ENCODE measurements at places on chromosomes 7 and 10.

DNA sequence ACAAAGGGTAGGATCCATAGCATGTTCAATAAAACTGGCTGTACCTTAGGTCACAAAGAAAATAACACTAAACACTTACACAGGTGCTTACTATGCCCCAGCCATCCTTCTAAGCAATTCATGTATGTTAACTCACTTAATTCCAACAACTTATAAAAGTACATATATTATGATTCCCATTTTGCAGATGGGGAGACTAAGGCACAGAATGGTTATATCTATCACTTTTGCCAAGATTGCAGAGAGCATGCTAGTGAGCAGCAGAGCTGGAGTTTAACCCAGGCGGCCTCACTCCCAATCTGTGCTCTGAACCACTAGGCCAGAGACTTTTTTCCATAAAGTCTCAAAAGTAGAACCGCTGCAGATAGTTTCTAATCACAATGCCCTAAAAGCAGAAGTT, 18.9 kb upstream of the UBN2 start:
- no peaks in the 10 kb centered on the region for H3K36me3 ChIP-seq
- no peaks in the 10 kb centered on the region for H3K27me3 ChIP-seq
- no peak overlapping the region for H3K27ac ChIP-seq
- no peak for DNase-seq

DNA sequence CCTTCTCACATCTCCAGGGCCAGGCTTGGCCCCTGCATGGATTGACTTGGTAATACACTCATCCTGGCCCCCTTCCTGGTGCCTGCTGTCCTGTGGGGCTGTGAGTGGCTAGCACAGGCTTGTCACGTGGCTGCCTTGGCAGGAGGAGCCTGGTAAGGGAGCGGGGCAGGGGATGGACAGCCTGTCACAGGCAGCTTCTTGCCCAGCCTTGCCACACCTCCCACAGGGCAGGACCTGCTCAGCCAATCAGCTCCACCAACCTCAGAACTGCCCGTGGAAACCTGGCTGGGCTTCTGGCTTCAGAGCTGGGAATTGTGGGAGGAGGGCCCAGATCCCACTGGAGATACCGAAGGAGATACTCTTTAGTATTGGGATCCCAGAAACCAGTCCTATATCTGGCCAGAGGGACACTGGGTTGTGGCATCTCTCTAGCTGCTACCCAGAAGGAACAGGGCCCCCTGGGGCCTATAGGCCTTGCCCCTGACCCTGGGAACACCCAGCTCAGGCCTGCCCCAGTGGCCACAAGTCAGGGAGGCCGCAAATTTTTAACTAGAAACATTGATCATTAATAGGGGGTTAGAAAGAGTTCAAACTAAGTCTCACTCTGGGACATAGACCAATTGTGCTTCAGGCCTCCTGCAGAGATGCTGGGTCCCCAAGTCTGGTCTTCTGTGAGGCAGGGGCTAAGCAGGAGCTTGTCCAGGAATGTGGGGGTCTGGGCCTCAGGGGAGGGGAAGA, at the start of gene HOGA1:
TSS of gene HOGA1 (plus strand) at position 330 of the 738 bp plus-strand sequence. CDS start at position 645, 315 bp downstream.
- no peak within 1 kb of the TSS for H3K27ac ChIP-seq
- H3K4me1 ChIP-seq = no peaks in the 10 kb centered on the region
- no peaks in the 10 kb centered on the region for H3K36me3 ChIP-seq
- DNase-seq = no peak

- H3K27me3 ChIP-seq = no peaks in the 10 kb centered on the region
- peaks cover 69% of the 10 kb centered on the region for H3K36me3 ChIP-seq
- H3K27ac ChIP-seq = no peak overlapping the region
- no peak for DNase-seq
Observed at GRCh38 chr7:155729847-155730246, 82.4 kb downstream of the SHH start.

DNA sequence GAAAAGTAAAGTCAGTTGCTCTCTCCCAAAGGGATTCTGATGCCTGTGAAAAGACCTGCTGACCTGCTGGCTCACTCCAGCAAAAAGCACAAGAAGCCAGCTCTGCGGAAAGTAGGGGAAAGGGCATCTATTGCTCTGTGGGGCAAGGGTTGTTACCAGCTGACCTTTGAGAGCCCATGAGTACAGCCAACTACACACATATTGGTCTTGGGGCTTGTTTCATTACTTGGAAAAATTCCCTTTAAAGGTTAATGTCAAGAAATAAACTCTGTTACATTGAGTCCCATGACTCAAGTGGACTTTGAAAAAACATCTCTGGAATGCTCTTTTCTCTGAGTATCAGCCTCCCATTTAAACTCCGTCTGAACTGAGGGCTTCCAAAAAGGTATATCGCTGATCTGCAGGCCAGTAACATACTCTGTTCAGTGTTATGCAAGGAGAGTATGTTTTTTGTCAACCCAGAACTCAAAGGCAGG, 53.2 kb downstream of the PANK1 start:
- no peaks in the 10 kb centered on the region for H3K4me1 ChIP-seq
- no peaks in the 10 kb centered on the region for H3K27me3 ChIP-seq
- DNase-seq = no peak

GRCh38 chr7:42611961-42612360, 299.9 kb downstream of the C7orf25 start:
- no peaks in the 10 kb centered on the region for H3K36me3 ChIP-seq
- DNase-seq = no peak
- no peak overlapping the region for H3K4me3 ChIP-seq
- no peaks in the 10 kb centered on the region for H3K27me3 ChIP-seq
- H3K4me1 ChIP-seq = peaks cover 20% of the 10 kb centered on the region

DNA sequence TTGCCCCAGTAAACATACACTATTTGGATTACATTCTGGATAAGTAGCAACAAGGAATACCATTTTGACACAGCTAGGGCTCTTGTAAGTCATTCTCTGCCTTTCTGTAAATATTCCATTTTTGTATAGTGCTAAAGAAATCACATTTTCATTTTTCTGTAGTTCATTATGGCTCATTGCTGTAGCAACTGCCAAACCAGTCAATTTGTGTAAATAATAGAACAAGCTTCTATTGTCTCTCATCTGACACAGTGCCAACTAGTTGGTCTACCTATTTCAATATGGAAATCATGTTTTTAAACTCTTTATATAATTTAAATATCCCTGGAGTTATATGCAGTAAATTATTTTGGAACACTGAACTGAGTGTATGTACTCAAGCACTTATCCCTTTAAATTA, 193.7 kb downstream of the RELN start:
- H3K4me1 ChIP-seq = no peaks in the 10 kb centered on the region
- no peak overlapping the region for H3K4me3 ChIP-seq
- H3K27me3 ChIP-seq = no peaks in the 10 kb centered on the region
- no peak for DNase-seq

DNA sequence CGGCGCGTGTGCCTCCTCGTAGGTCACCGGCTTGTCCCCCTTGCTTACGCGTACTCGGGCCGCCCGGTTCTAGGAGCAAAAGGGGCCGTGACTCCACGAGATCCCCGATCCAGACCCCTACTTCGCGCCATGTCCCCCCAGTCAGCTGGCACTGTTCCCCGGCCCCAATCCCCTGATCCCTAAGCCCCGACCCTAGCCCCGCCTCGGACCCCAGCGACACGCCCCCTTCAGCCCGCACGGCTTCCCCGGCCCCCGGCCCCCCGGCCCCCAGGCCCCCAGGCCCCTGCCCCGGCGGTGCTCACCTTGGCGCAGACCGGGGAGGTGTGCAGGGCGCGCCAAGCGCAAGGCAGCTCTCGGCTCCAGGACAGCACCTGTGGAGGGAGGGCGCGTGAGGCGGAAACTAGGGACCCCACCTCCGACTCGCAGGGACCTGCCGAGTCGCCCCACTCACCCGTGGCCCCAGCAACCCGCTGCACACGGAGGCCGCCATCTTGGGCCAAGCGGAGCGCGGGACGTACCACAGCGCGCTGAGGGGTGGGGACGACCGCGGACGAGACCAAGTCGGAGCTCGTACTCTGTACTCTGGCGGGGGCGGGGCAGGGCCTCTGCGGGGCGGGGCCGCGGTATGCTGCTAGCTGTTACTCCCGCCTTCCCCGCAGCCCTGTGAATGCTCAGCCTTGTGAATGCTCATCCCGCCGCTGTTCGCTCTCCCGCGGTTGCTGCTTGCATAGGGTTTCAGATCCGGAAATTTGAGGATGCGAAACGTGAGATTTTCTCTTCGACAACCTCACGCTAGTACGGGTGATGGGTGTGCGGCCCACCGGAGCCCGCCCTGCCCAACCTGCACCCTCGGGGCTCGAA, at the start of gene MRPS24:
TSS of gene MRPS24 (minus strand) at position 512 of the 861 bp plus-strand sequence. CDS start at position 490, 22 bp downstream.
- peak within 1 kb of the TSS; percentile 76 for H3K4me3 ChIP-seq
- DNase-seq = peak; percentile 95
- no peaks in the 10 kb centered on the region for H3K27me3 ChIP-seq
- peaks cover 24% of the 10 kb centered on the region for H3K4me1 ChIP-seq
- peak within 1 kb of the TSS; percentile 83 for H3K27ac ChIP-seq
- H3K36me3 ChIP-seq = peaks cover 25% of the 10 kb centered on the region

DNA sequence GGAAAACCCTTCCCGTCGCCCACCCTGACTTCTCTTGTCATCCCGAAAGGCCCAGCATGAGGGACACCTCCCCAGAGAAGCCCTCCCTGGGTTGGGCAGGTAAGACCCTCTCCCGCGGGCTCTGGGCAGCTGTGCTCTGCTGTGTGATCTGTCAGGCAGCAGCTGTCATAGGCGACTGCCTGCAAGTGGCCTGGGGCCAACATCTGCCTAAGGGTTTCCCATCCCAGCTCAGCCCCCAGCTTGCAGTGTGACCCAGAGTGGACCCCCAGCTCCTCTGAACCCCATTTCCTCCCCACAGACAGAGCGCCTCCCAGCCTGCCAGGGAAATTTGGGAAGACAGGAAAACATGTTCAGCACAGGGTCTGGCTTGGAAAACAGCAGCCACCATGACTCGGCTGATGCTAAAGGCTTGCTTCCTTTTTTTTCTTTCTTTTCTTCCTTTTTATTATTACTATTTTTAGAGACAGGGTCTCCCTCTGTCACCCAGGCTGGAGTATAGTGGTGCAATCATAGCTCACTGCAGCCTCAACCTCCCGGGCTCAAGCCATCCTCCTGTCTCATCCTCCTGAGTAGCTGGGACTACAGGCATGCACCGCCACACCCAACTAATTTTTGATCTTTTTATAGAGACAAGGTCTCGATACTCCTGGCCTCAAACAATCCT, 18.3 kb upstream of the TNRC18 start:
- H3K36me3 ChIP-seq = no peaks in the 10 kb centered on the region
- no peaks in the 10 kb centered on the region for H3K4me1 ChIP-seq
- H3K27me3 ChIP-seq = no peaks in the 10 kb centered on the region
- DNase-seq = no peak
- no peak overlapping the region for H3K27ac ChIP-seq

DNA sequence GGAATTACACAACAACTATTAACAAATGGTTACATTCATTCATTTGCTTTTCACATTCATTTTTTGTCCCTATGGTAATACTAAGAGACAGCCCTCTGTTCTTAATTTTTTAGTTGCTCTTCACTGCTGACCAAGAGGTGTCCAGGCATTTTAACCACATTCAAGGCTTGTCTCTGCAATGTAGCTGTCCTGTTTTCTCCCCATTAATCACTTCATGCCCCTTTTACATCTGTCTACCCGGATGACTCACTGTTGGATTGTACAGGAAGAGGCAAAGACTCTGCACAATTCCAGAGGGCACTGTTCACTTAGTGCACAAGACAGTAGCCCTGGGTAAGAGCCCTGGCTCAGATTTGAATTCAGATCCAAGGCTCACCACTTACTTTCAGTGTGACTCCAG, 168.5 kb downstream of the NOC3L start:
- H3K27me3 ChIP-seq = no peaks in the 10 kb centered on the region
- no peaks in the 10 kb centered on the region for H3K36me3 ChIP-seq

DNA sequence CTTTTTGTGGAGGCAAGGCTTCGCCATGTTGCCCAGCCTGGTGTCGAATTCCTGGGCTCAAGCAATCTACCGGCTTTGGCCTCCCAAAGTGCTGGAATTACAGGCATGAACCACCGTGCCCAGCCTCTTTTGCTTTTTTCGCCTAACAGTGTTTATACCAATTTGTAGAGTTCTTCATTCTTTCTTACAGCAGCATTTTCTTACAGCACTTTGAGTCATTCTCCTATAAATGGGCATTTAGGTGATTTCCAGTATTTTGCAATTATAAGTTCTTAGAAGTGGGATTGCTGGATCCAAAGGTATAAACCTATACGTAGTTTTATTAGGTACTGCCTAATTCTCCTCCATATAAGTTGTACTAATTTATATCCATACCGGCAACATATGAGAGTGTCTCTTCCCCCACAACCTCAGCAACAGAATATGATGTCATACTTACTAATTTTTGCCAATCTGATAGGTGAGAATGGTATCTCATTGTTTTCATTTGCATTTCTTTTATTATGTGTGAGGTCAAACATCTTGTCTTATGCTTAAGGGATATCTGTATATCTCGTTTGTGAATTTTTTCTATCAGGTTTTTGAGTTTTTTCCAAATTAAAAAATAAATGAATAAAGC, 39.1 kb downstream of the SUFU start:
- no peak overlapping the region for H3K27ac ChIP-seq
- H3K27me3 ChIP-seq = no peaks in the 10 kb centered on the region
- no peak overlapping the region for H3K4me3 ChIP-seq
- no peak for DNase-seq

DNA sequence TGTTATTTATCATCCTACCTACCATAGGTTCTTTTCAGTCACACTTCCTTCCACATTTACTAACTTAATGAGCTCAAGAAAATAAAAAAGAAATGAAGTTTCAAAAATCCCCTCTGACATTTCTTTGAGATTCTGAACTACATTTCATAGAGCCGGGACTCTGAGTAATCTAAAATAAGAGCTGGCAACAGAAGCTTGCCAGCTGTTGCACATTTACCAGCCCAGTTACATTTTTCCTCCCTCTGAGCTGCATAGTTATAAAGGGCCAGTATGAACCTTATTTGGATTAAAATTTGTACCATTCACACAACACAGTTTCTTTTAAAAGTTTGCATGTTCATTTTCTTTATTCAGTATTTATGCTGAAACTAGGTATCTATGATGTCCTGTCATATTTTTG, 119.5 kb upstream of the CAV2 start:
- DNase-seq = no peak
- H3K27me3 ChIP-seq = peaks cover 15% of the 10 kb centered on the region
- no peak overlapping the region for H3K4me3 ChIP-seq
- H3K36me3 ChIP-seq = no peaks in the 10 kb centered on the region

DNA sequence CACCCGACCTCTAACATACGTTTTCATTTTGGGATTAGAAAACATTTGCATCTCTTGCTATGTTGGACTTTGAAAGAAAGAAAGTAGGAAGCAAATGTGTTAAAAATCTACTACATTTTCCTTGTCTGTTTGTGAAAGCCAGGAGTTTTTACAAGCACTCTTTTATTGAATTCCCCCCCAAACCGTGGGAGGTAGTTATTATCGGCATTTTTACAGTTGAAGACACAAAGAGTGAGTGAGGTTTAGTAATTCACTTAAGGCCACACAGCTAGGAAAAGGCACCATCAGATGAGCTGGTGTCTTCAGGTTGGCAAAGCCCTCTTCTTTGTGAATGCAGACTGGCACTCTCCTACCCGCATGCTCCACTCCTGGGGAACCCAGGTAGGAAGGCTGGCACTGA, 23.5 kb upstream of the SFMBT2 start:
- H3K27ac ChIP-seq = no peak overlapping the region
- H3K4me3 ChIP-seq = no peak overlapping the region
- no peaks in the 10 kb centered on the region for H3K36me3 ChIP-seq
- no peak for DNase-seq
- H3K27me3 ChIP-seq = no peaks in the 10 kb centered on the region

GRCh38 chr7:4189131-4189570, 492.9 kb upstream of the FOXK1 start:
- H3K27ac ChIP-seq = no peak overlapping the region
- no peaks in the 10 kb centered on the region for H3K27me3 ChIP-seq
- DNase-seq = no peak
- H3K4me3 ChIP-seq = no peak overlapping the region

All from DND-41 (cell line).